ENCODE measurements at places on chromosomes 16 and 17.
A peak's percentile ranks its signal among the peaks of the same experiment; 100 is the strongest.

GRCh38 chr16:50152351-50152806 is 727 bp upstream of the TENT4B start:
- DNase-seq, result peak; percentile 29

- no peak for DNase-seq
Measured at GRCh38 chr16:11977376-11978041, 975 bp downstream of the SNX29 start.

DNA sequence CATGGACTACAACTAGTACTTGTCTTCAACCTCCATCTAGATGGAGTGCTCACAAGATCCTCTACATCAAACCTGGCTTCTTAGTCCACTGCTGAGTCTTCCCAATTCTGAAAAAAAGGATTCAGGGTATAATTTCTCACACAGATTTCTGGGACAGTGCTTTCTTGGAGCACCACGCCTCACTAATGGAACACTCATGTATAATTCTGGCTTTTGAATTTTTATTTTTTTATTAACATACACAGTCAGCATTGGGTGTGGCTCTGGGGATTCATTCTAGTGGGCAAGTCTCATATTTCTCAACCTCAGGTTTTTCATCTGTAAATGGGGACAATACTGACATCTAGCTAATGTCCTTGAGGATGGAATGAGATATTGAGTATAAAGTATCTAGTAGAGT is 696.0 kb downstream of the WWOX start:
- DNase-seq, result no peak

DNA sequence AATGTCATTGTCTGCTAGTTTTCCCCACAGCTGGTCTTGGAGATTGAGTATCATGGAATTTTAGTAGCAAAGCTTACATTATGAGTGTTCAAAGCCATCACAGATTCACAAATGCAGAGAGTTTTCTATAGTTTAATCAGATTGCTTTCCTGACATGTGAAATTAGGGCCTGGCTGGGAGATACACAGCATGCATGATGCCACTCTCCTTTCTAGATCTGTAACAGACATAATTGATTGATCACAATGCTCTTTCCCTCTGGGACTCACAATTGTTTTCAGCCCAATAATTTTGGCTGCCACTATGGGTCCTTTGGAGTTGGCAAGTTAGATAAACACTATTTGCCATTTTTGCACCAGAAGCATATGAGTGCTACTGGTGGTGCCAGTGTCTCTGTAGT is 132.5 kb downstream of the SPACA3 start:
- no peak for DNase-seq

DNA sequence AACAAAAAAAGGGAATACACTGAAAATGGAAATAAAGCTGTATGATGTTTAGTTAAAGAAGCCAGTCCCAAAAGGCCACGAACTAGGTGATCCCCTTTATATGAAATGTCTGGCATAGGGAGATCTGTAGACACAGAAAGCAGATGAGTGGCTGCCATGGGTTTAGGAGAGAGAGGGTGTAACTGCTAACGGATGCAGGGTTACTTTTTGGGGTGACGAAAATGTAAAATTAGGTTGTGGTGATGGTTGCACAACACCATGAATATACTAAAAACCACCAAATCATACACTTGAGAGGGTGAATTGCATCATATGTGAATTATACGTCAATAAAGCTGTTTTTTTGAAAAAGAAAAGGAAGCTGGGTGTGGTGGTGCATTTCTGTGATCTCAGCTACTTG is 99.6 kb downstream of the ADCY9 start:
- DNase-seq, result no peak

GRCh38 chr17:80970044-80970761 is 21.4 kb upstream of the CHMP6 start:
- no peak for DNase-seq

DNA sequence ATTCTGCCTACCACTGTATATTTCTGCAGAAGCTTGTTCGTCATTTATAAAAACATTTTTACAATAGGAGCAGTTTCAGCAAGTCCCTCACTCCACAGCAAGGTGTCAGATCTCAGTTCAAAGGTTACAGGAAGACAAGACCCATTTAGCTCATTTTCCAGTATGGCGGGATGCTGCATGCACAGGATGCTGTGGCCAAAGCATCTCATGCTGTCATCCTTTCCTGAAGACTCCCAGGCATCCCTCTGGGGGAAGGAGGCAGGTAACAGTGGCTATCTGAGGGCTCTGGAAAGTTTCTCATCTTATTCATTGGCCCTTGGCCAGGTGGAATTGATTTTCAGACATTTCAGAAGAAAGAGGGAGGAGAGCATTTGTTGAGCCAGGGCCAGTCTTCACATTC is 539.3 kb upstream of the CDH5 start:
- DNase-seq, result no peak

DNA sequence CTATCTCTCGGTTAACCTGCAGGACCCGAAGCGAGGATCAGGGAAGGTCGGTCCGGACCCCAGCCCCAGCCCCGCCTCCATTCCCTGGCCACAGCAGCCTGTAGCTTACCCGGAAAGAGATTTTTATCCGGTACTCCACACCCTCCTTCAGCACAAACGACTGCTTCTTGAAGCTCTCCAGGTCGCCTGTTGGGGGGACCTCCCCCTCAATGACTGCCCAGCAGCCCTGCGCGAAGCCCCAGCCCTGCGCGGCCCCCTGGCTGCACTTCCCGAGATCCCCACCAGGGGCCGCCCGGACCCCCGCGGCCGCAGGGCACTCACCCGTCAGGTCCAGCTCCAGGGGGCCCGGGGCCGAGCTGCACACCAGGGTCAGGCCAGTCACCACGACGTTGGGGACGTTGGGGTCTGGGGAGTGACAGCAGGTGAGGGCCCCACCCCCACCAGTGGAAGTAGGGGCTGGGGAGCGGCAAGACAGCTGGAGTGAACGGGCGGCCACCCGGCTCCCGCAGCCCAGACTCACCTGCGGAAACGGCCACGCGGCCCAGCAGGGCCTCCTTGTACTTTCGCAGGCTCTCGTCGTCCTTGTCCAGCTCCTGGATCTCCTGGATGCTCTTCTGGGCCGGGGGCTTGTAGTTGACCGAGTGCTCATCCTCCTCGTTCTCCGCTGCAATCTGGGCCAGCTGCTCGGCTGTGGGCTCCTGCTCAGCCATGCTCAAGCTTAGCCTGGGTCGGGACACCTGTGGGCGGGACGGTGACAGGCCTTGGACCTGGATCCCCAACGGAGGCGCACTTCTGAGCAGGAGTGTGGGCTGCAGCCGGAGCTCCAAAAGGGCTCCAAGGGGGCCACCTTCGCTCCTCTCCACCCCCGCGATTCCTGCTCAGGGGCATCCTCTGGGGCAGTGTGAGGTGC is 1.7 kb downstream of the ARHGDIA start:
- DNase-seq, result no peak

DNA sequence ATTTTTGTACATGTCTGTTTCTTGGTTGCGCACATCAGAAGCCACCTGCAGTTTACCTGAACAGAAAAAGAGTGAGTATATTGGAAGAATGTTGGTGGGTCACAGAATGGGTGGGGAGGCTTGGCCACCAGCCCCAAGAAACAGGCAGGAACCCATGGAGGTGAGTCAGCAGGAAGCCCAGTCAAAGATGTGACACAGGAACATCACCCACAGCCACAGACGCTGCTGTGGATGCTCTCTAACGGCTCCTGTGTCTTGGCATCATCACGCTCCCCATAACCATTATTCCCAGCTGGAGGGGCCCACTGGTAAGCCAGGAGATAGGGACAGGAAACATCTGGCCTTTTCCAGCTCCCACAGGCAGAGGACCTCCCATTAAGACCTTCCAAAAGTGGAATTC is 94.0 kb upstream of the WSB1 start:
- no peak for DNase-seq

GRCh38 chr17:81166033-81166492 is at the start of gene AATK:
Gene AATK (minus strand): TSS chr17:81166221. CDS start chr17:81165992, 229 bp downstream.
- no peak for DNase-seq

GRCh38 chr17:81043725-81044427 is 8.9 kb downstream of the BAIAP2 start:
- DNase-seq, result no peak
